ENCODE measurements at places on chromosomes 6 and 20. TPM values are rescaled to one million over a fixed set of nuclear protein-coding genes. Genes with fewer than 3 reads are reported as not detected.

DNA sequence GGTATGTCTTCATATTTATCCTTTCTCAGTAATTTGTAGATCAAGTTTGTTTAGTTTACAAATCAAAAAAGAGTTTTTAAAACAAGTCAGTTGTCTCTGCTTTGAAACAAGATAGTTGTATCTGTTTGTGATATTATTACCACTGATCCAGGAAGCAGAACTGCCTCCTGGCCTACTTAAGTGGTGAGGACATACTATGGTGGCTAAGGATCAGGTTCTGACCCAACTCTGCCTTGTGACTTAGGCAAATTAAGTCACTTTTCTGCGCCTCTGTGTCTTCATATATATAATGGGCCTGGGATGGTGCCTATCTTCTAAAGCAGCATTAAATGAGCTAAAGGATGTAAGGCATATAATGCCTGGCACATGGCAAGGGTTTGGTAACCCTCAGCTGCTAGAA, 8.7 kb downstream of the ANKS1A start:
- no peak for DNase-seq

Gene BPI
- not detected for total RNA-seq

DNA sequence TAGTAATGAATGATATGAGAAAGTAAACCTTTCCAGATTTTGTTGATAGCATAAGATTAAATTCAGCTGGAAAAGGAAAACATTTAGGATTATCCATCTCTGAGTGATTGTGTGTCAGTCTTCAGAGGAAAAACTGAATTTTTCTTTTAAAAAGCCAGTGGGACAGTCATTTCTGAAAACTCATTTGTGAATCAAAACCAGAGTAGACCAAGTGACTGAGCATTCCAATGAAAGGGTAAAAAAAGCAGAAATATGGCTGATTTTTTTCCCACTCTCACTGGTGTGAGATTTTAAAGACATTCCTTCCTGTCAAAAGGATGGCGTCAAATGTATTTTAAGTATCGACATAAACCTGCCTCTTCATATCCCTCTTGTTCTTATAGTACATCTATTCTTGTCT, 214.0 kb downstream of the GMPR start:
- DNase-seq = no peak

- DNase-seq = no peak
These were observed 68.5 kb downstream of the ECT2L start for GRCh38 chr6:138864343-138864890.

Gene TMEM244
- total RNA-seq = not detected

DNA sequence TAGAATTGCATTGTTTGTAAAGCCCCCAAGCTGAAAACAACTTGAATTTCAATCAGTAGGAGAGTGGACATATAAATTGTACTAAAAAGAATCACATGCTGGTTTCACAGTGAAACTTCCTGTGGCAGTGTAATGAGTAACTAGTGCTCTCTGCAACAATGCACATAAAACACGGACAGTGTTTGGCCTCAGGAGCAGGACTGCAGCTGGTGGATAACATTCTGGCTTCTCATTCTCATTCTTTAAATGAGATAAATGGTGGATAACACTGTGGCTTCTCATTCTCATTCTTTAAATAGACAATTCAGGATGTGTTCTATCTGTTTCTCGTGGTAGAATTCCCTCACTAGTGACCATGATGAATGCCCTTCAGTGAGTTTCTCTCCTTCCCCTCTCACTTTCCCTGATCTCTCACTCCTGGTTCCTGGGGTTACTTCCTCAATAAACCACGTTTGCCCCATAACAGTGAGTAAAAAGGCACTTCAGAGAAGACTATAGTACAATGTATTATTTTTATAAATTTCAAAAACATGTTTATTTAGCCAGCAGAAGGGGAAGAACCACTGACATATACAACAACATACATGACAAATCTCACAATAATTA, 59.9 kb downstream of the SLC22A2 start:
- DNase-seq = peak; percentile 5

- no peak for DNase-seq
These were observed 369.0 kb downstream of the PREX1 start for GRCh38 chr20:48458601-48459385.

GRCh38 chr6:146029573-146030184, 817 bp downstream of the GRM1 start:
- no peak for DNase-seq

Gene CLIC5
- 3.3 TPM for total RNA-seq

GRCh38 chr6:55974688-55975087, 99.3 kb upstream of the BMP5 start:
- no peak for DNase-seq

GRCh38 chr6:98724537-98724936, 109.8 kb upstream of the POU3F2 start:
- no peak for DNase-seq

Gene SAMD3
- total RNA-seq = not detected

Gene TRIM10
- 2.7 TPM for total RNA-seq

Gene HSF2
- total RNA-seq = 10.6 TPM

Gene SLC17A3
- total RNA-seq = not detected

DNA sequence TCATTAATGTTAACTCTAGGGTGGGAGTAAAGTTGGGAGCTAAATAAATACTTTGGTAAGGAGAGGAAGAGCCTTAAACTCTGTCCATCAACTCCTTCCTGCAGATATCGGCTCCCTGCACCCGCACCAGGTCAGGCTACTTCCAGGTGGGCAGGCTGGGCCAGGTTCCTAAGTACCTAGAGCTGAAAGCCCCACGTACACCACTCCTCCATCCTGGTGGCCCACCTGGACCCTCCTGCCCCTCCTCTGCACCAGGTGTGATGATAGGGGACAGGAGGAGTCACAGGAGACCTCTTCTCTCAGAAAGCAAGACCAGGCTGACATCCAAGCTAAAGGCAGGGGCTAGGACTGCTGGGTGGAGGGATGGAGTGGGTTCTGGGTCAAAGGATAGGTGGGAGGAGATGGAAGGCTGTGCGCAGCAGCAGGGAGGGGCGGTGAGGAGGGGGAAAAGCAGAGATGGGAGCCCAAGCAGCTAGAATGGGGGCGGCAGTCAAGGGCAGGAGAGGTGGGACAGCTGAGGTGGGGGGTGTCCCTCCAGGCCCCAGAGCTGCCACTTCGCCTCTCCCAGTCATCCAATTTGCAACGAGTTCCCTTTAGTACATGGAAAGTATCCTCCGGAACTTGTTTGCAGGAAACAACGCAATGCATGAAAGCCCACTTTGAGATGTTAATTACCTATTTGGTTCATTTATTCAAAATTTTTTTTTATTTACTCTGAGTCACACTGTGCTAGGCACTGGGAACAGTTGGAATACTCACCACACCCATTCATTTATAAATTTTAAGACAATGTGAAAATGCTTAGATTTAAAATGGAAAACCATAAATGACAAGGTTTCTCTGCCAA, 15.2 kb upstream of the TOX2 start:
- DNase-seq = no peak

DNA sequence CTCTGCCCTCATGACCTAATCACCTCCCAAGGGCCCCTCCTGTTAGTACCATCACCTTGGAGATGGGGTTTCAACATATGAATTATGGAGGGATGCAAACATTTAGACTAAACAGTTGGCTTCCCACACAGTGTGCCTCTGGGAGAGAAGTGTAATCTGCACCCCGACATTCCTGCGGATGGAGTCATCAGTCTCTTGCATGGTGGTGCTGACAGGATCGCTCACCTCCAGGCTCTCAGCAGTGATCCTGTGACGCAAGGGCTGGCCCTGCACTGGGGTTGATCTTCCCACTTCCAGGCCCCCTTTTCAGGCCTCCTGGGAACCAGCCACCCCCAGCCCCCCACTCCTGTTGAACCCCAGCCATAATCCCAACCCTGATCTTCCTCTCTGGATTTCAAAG, 16.0 kb upstream of the PI16 start:
- no peak for DNase-seq

DNA sequence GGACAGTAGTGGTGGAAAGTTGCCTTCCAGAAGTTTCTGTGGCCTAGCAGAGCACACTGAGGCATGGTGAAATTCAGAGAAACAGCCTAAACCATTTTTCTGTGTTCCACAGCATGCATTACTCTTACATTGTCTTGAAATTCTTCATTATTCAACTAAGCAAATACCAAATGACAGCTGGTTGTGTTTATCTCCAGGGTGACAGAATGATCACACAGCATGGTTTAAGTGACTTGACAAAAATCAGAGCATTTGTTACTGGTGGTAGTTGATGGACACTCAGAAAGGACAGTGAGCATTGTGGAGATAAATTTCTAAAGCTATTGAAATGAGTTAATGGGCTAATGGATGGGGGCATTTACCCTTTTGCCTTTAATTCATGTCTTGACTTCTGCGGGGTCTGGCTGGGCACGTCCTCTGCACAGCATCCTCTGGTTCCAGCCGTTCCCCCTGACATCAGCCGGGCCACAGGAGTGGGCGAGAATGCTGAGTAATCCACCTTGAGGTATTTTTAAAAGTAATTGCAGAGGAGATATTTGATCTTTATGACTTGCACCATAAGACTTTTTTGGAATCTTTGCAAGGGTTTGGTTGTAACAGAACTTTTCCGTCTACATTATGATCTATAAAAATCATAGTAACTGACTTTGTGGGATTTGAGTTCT, 78.9 kb upstream of the SCP2D1 start:
- DNase-seq = no peak

Gene GRM4
- total RNA-seq = not detected

DNA sequence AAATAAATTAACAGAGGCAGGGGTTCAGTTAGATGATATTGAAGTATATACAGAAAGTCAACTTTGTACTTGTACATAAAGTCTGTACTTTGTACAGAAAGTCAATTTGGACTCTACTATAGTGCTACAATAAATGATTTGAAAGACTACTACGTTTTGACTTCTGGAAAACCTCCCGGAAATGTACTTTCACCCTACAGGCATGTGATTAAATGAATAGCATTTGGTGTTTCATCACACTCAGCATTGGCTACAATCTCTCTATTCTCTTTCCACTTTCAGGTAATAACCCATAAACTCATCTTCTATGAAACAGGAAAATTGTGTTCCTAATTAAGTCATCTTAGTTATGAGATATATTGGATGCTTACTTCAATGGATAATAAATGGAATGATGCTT, 25.6 kb upstream of the MC3R start:
- no peak for DNase-seq

- DNase-seq = no peak
These were observed 149.0 kb downstream of the MYB start for GRCh38 chr6:135329851-135330803.

GRCh38 chr6:153207006-153207405, 75.9 kb upstream of the RGS17 start:
- no peak for DNase-seq

DNA sequence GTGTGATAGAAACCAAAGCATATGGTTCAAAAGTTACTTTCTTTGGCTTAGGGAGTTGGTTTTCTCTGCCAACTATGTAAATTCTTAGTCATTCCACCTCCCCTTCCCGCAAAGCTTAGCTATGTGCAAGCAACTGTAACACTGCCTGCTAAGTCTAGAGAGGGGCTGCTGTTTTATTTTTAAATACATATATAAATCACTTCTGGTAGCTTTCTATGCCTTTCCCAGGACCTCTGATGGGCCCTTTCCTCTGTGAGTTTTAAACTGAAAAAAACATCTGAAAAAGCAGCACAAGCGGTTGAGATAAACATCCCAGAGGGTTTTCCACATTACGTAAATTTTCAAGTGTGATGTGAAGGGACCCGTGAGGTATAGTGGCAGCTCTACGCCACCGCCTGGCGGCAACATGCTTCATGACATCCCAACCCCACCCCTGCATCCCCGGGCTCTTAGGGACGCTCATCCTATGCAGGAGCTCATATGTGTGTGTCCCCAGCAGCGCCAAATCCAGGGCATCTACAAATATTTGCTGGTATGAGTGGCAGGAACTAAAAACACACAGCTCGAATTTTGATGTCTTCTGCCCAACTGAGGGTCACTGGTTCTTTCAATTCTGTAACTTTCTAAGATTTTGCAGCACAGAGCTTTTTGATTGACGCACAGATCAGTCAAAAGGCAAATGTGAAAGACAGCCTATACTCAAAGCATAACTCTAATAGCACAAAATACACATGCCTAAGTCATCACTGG, 12.7 kb downstream of the SAYSD1 start:
- DNase-seq = no peak

DNA sequence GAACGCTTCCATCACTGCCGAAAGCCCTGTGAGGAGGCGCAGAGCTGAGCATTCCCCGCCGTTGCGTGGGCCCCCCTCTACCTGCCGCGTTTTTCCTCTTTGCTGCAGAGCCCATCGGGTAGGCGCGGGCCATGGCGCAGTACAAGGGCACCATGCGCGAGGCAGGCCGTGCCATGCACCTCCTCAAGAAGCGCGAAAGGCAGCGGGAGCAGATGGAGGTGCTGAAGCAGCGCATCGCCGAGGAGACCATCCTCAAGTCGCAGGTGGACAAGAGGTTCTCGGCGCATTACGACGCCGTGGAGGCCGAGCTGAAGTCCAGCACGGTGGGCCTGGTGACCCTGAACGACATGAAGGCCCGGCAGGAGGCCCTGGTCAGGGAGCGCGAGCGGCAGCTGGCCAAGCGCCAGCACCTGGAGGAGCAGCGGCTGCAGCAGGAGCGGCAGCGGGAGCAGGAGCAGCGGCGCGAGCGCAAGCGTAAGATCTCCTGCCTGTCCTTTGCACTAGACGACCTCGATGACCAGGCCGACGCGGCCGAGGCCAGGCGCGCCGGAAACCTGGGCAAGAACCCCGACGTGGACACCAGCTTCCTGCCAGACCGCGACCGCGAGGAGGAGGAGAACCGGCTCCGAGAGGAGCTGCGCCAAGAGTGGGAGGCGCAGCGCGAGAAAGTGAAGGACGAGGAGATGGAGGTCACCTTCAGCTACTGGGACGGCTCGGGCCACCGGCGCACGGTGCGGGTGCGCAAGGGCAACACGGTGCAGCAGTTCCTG, 693 bp downstream of the FAM50B start:
- DNase-seq = no peak

Gene FABP7
- total RNA-seq = not detected

- no peak for DNase-seq
These were observed 64.4 kb downstream of the TRERF1 start for GRCh38 chr6:42387336-42387735.

- DNase-seq = no peak
These were observed 35.6 kb upstream of the NKX2-4 start for GRCh38 chr20:21432911-21433310.

DNA sequence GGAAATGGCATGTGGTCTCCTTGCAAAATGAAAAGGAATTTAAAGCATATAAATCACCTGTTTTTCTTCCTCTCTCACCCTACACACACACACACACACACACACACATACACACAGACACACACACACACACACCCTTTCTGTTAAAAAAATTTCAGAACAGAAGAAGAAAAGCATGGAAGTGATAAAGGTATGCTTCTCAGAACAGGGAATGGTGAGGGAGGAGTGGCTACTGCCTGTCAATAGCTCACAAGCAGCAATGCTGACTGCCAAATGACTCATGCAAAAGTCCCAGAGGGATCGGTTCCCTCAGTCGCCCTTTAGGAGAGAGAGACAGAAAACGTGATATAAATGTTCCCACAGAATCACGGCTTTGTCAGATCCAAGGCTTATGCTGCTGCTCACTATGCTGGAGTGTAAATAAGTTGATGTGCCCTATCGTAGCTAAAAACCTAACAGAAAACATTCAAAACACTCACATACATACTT, 102.6 kb downstream of the IBTK start:
- DNase-seq = peak; percentile 57

Gene SMLR1
- not detected for total RNA-seq

Gene PAX1
- not detected for total RNA-seq

- DNase-seq = peak; percentile 97
These were observed 4.2 kb downstream of the PRSS16 start for GRCh38 chr6:27251606-27252251.

Data from Calu3 (cell line).